ENCODE measurements at places on chromosomes 1 and 21.

GRCh38 chr21:21730512-21730911 is 732.3 kb downstream of the NCAM2 start:
- no peak for DNase-seq

DNA sequence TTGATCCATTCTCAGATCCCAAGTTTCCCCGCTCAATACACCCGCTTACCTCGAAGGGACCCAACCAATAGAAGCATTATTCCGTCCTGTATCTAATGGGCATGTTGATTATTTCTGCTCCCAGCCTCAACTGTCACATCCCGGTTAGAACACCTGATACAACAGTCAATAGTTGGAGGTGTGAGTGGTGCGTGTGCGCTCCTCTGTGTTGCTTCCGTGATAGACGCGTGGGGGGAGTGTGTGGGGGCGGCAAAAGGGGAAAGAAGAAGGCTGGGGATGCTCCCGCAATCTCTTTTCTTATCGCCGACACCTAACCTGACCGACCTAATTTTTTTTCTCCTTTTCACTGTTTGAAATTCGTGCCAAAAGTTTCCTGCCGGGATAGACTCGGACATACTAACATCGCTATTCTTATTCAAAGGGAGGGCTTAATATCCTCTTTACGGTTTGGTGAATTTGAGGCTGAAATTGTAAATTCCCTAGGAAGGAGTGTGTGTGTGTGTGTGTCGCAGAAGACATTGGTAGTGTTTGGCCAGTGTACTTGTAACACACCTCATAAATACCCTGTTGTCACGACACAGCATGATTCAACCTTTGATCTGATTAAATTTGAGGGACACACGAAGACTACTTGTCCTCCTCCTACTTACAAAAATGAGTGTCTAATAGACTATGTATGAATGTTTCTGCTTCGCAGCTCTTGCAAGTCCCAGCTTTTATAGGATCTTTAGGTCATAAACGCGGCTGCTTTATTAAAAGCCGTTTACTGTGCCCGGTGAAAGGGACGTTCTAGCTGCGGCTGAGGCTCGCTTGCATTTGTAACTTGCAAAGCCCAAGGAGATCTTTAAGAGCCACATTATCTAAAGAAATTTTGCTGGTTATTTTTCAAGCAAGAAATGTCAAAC is 1.5 kb upstream of the PROX1 start:
- no peak for DNase-seq

DNA sequence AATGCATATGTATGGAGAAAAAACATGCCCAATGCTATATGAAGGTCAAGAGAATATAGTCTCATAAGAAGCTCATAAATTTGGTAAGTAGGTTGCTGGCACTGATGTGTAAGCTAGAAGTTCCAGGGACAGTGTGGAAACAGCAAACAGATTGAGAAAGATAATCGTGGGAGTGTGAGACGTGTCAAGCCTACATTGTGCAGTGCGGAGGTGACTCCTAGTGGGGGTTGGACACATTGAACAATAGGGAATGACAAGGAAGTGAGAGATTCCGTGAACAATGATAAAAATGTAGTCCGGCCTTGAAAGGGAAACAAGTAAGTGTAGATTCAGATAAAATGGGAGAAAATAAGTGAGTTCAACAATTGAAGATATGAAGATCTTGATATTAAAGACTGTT is 788.4 kb upstream of the PRMT6 start:
- DNase-seq, result no peak

GRCh38 chr1:115332813-115333608 is 5.0 kb downstream of the NGF start:
- DNase-seq, result no peak

GRCh38 chr1:157193702-157194391 is 55.7 kb upstream of the ETV3 start:
- peak; percentile 89 for DNase-seq

DNA sequence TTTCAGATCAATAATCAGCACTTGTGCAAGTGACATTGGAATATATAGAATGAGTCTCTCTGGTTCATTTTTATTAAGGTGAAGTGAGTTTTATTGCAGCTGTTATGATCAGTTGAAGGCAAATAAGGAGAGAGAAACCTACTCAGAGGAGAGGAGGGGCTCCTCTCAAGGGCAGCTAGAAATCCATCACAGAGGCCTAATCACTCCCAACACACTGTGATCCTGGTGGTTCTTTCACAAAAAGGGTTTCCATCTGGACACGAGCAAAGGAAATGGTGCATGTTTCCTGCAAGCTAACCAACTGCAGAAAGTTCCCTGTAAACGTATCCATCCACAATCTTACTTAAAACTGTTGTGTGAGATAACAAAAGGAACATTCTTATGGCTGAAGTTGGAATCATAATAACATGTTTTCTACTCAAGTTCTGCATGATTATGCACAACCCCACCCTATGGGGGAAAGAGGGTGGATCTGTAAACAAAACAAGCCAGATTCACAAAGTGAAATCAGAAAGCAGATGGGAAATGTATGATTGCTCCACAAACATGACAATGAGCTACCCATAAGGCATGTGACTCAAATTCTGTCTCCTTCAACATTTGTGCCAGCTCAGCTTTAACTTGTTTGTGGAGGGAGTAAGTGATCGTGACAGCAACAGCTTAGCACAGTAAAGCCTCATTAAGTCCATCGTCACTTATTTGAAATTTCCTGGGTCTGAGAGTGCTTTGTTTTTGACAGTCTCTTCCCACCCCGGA is 141.2 kb upstream of the ST6GALNAC5 start:
- DNase-seq, result no peak

DNA sequence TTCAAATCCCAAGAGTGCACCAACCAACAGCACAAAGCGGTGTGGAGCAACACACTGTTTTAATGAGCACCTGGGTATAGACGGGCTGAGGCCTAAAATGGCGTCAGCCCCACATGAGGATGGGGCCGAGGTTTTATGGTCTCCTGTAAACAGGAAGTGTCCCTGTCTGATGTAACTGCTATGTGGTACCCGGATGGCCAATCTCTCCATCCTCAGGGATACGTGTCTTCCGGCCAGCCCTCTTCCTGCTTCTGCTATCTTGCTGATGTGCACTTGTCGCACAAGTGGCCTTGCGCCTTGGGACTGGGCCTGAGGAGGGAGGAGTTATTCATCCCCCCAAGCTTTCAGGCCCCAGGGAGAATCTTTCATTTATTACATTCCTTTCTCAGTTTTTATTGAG is 73.5 kb downstream of the CNST start:
- no peak for DNase-seq
